Cerebellar nuclear complex (tissue), 1 donor: ENCODE measurements at places on chromosomes 2 and 18.

GRCh38 chr2:195706161-195706900, 49.3 kb downstream of the SLC39A10 start:
- no peak for DNase-seq

DNA sequence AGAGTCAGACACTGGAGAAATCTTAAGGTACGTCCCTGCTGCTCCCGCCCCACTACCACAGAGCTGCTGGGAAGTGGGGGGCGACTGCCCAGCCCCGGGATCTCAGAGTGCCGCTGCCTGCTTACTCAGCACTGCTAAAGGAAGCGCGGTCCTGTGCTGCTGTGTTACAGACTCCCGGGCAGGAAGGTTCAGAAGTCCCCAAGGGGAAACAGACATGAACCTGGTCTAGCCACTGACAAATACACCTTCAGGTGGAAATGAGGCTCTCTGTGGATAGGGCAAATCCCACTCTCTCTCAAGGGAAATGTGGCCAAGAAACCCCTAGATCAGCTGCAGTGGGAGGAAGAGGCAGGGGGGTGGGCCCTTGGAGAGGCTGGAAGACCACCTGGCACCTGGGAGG, 13.7 kb downstream of the MTERF4 start:
- no peak for DNase-seq

GRCh38 chr18:12821408-12821807, 62.6 kb downstream of the PTPN2 start:
- no peak for DNase-seq

DNA sequence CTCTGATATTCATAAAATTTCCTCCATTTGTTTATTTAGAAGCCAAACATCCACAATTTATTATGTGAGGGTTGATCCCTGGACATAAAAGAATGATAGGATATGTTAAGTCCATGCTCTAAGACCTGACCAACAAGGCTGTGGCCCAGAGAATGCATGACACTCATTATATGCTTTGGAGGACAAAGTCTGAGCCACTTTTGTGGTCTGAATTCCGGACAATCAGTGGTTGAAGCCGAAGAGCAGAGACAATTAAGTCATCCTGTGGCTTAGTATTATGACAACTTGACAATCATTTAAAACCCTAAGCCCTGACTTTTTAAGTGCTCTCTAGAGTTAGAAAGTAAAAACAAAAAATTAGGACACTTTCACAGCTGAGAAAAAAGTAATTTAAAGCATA, 483.3 kb downstream of the PLCL1 start:
- DNase-seq = no peak

GRCh38 chr2:46885376-46885775, 30.2 kb downstream of the MCFD2 start:
- no peak for DNase-seq

DNA sequence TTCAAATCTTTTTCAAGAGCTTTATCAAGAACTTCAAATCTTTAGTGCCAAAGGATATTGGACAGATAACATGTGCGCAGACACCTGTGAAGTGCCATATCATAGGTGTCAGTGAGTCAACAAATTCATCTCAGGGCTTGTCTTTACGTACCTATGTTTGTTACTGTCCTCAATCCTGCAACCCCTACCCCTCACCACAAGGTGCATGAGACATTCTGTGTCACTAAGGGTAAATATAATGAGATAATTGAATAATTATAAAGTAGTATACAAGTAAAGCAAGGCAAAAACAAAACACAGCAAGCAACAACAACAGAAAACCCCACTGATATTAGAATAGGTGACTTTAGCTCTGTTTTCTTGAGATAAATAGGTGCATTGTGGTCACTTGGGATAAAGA, 1495.8 kb upstream of the TMEFF2 start:
- no peak for DNase-seq
